ENCODE measurements at places on chromosomes 4 and X. TPM values are rescaled to one million over a fixed set of nuclear protein-coding genes. Genes with fewer than 3 reads are reported as not detected.

Gene CXCL9
- 0.33 TPM for total RNA-seq

Gene SPCS3
- total RNA-seq: 120 TPM

- no peaks in the 10 kb centered on the region for H3K36me3 ChIP-seq
- H3K27me3 ChIP-seq: no peaks in the 10 kb centered on the region
- no peaks in the 10 kb centered on the region for H3K4me1 ChIP-seq
- H3K4me3 ChIP-seq: no peak overlapping the region
- no peak overlapping the region for H3K27ac ChIP-seq
Observed at GRCh38 chr4:64538219-64538618, 129.0 kb upstream of the TECRL start.

DNA sequence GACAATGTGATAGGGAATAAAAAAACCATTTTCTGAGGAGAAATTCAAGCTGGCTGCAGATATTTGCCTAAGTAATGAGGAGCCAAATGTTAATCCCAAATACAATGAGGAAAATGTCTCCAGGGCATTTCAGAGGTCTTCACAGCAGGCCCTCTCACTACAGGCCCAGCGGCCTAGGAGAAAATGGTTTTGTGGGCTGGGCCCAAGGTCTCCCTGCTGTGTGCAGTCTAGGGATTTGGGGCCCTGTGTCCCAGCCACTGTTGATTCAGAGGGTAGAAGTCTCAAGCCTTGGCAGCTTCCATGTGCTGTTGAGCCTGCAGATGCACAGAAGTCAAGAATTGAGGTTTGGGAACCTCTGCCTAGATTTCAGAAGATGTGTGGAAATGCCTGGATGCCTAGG lies 778.7 kb downstream of the CENPC start:
- no peak overlapping the region for H3K27ac ChIP-seq
- no peaks in the 10 kb centered on the region for H3K36me3 ChIP-seq
- H3K4me3 ChIP-seq: no peak overlapping the region
- no peaks in the 10 kb centered on the region for H3K4me1 ChIP-seq
- DNase-seq: no peak

GRCh38 chr4:54539500-54540029 lies 118.2 kb upstream of the KIT start:
- peaks cover 7% of the 10 kb centered on the region for H3K4me1 ChIP-seq
- DNase-seq: peak; percentile 24
- no peak overlapping the region for H3K27ac ChIP-seq
- no peaks in the 10 kb centered on the region for H3K36me3 ChIP-seq
- H3K27me3 ChIP-seq: peaks cover 14% of the 10 kb centered on the region

- no peak for DNase-seq
- no peak overlapping the region for H3K27ac ChIP-seq
- H3K36me3 ChIP-seq: no peaks in the 10 kb centered on the region
- no peaks in the 10 kb centered on the region for H3K4me1 ChIP-seq
- H3K27me3 ChIP-seq: no peaks in the 10 kb centered on the region
Observed at GRCh38 chr4:61805227-61805626, 605.1 kb downstream of the ADGRL3 start.

- no peak overlapping the region for H3K4me3 ChIP-seq
- H3K27ac ChIP-seq: no peak overlapping the region
- H3K27me3 ChIP-seq: no peaks in the 10 kb centered on the region
- H3K4me1 ChIP-seq: peaks cover 23% of the 10 kb centered on the region
- peaks cover 11% of the 10 kb centered on the region for H3K36me3 ChIP-seq
Observed at GRCh38 chr4:54066718-54067129, 2.3 kb upstream of the CHIC2 start.

Gene PAK3
- 0.26 TPM for total RNA-seq

- peaks cover 24% of the 10 kb centered on the region for H3K4me1 ChIP-seq
- H3K27me3 ChIP-seq: no peaks in the 10 kb centered on the region
- no peak overlapping the region for H3K4me3 ChIP-seq
- no peaks in the 10 kb centered on the region for H3K36me3 ChIP-seq
- no peak for DNase-seq
- H3K27ac ChIP-seq: no peak overlapping the region
Observed at GRCh38 chrX:132227383-132228112, 8.3 kb upstream of the RAP2C start.

DNA sequence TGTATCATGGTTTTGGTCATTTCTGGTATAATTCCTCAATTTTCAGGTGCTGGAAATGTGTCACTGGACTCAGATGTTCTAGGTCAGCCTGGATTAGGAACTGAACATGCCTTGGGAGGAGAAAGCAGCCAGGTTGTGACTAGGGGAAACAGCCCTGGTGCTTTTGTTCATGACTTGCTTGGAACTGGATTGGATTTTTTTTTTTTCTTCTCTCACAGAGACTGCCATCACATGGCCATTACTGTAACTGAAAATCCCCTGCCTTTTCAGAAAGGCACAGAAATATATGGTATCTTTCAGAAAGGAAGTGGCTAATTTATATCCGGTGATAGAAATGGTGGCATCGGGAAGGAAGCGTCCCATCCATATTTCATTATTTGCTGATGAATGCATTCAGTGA lies 34.6 kb downstream of the SEPTIN11 start:
- H3K27ac ChIP-seq: no peak overlapping the region
- no peak overlapping the region for H3K4me3 ChIP-seq
- no peaks in the 10 kb centered on the region for H3K27me3 ChIP-seq
- peaks cover 71% of the 10 kb centered on the region for H3K4me1 ChIP-seq
- DNase-seq: no peak

GRCh38 chr4:184544788-184545409 lies 70.5 kb upstream of the IRF2 start:
- no peaks in the 10 kb centered on the region for H3K36me3 ChIP-seq
- no peak for DNase-seq
- H3K27ac ChIP-seq: no peak overlapping the region
- peaks cover 22% of the 10 kb centered on the region for H3K4me1 ChIP-seq

Measured in activated CD4-positive, alpha-beta T cell treated with anti-CD3 and anti-CD28 coated beads for 36 hours (primary cell).